ENCODE measurements at places on chromosomes 2 and 18. TPM values are rescaled to one million over a fixed set of nuclear protein-coding genes. Genes with fewer than 3 reads are reported as not detected.

The GPAT2 gene
- total RNA-seq: 3.3 TPM

The RAPGEF4 gene
- total RNA-seq: 0.77 TPM

The LINC00305 gene
- not detected for total RNA-seq

The C2orf66 gene
- total RNA-seq: 0.20 TPM

The POTEJ gene
- not detected for total RNA-seq

The EVX2 gene
- total RNA-seq: not detected

The EDAR gene
- 0.87 TPM for total RNA-seq
